Midbrain (tissue), 1 donor: ENCODE measurements at places on chromosomes 4 and X.

GRCh38 chrX:131067216-131067615, 9.1 kb downstream of the ARHGAP36 start:
- no peak for DNase-seq

DNA sequence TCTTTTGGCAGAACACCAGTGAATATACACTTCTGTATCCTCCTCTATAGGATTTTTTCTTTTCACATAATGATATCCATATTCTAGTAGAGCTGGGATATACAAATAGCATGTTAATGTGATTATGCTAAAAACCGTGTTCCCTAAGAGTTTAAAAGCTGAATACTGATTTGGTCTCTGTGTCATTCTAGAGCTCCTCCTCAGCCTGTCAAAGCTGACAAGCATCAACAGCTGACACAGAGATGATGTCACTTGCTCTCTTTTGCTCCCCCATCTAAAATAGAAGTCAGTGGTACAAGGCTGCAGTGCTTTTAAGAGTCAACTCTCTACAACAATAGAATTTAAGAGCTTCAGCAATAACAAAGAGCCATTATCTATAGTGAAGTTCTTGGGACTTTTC, 17.1 kb upstream of the HERC3 start:
- peak; percentile 11 for DNase-seq

DNA sequence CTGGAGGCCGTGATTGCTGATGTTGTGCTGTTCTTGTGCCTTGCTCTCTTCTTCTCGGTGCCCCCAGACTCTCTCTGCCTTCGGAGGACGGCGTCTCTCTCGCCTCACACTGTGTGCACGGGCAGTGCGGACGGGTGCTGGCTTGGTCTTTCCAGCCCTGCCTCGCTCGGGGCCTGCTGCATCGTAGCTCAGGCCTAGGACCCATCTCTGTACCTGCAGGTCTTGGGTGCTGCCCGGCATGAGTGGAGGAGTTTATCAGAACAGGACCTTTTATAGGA, 18.2 kb downstream of the RGS12 start:
- no peak for DNase-seq

GRCh38 chrX:150903110-150903508, 4.6 kb upstream of the CD99L2 start:
- no peak for DNase-seq
